ENCODE measurements at places on chromosomes 13 and 19. TPM values are rescaled to one million over a fixed set of nuclear protein-coding genes. Genes with fewer than 3 reads are reported as not detected.

- DNase-seq: no peak
Measured at GRCh38 chr13:75660694-75661093, 24.6 kb downstream of the LMO7 start.

- no peak for DNase-seq
Measured at GRCh38 chr13:51638216-51638871, 54.1 kb downstream of the WDFY2 start.

The KLK5 gene
- not detected for polyA plus RNA-seq

The SIAH3 gene
- polyA plus RNA-seq: not detected

GRCh38 chr13:39353988-39354387, 249.0 kb downstream of the LHFPL6 start:
- no peak for DNase-seq

DNA sequence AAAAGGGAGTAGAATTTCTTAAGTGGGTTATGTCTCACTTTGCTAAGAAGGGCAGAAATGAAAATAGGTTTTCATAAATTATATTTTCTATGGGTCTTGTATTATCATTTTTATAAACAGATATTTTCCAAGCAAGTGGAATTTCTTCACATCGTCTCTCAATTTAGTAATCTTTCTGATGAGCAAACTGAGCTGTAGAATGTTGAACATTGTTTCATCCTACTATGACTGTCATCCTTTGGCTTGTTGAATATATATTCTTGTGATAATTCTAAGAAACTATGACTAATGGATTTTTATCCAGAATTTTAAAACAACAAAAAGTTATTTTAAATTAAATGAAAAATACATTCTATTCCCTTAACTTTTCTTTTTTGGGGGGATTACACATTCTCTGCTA, 313.8 kb downstream of the ENOX1 start:
- DNase-seq: no peak

DNA sequence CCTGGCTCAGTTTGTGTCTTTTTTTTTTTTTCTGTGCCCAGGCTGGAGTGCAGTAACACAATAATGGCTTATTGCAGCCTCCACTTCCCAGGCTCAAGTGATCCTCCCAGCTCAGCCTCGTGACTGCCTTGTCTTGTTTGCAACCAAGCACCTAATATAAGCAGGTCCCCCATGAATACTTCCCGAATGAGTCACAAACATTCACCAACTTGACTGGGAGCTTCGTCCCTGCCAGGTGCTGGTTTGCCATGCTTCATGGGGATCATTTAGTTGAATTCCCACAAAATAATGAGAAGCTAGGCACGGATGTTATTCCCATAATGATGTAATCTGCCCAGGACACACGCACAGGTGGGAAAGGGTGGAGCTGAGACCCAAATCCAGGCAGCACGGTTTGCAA, 176.5 kb downstream of the CACNA1A start:
- no peak for DNase-seq

The F10 gene
- polyA plus RNA-seq: not detected

DNA sequence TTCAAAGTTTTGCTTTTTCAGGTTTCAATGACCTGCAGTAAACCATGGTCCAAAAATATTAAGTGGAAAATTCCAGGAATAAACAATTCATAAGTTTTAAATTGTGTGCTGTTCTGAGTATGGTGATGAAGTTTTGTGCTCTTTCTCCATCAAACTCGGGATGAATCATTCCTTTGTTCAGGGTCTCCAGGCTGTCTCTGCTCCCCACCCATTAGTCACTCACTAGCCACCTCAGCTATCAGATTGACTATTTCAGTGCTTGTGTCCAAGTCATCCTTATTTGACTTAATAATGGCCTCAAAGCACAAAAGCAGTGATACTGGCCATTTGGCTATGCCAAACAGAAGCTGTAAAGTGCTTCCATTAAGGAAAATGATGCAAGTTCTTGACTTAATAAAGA, 1140.4 kb downstream of the EFNB2 start:
- no peak for DNase-seq

DNA sequence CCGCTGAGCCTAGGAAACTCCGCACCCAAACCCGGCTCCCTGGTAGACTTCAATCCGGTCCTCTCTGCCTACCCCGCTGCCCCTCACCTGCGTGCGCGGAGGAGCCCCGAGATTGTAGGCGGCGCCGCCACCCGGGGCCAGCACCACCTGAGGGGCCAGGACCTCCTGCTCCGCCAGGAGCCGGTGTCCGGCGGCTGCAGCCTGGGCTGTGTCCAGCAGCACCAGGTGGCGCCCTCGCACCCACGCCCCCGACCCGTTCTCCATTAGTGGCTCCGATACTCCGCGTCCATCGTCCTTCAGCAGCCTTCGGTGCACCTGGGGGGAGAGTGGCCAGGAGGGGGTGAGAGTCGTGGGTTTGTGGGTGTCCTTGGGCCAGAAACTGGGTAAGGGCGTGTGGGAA, 18.5 kb downstream of the MAN2B1 start:
- DNase-seq: no peak

DNA sequence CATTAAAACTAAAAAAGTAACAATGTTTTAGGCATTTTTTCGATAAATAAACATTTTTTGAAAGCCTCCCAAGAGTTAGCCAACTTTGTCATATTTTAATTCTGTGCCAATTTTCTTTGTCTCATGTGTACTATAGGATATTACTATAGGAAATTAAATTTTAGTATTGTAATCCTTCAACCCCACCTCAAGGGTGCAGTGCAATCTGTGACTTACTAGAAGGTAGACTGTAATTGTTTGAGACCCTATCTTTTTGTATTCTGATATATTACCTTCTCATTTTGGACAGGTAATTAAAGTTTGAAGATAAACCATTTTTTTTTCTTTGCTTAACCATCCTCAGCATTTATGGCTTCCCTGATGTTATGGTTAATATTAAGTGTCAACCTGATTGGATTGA, 457.8 kb downstream of the PCDH20 start:
- DNase-seq: no peak

Data from A549 (cell line).